ENCODE measurements at places on chromosomes 4 and X. TPM values are rescaled to one million over a fixed set of nuclear protein-coding genes. Genes with fewer than 3 reads are reported as not detected.

The UGT8 gene
- not detected for polyA plus RNA-seq

The AR gene
- polyA plus RNA-seq, result not detected

The GAGE13 gene
- not detected for polyA plus RNA-seq

The PCYT1B gene
- polyA plus RNA-seq, result 3.1 TPM

The NMU gene
- 0.65 TPM for polyA plus RNA-seq

The DIAPH2 gene
- 1.1 TPM for polyA plus RNA-seq

The PAGE4 gene
- not detected for polyA plus RNA-seq

The ADH7 gene
- polyA plus RNA-seq, result not detected

The SNCA gene
- polyA plus RNA-seq, result 12.0 TPM

The HSFX4 gene
- polyA plus RNA-seq, result not detected

- H3K36me3 ChIP-seq, result peaks cover 17% of the 10 kb centered on the region
- no peak for DNase-seq
- no peaks in the 10 kb centered on the region for H3K27me3 ChIP-seq
- H3K4me3 ChIP-seq, result no peak overlapping the region
- no peak overlapping the region for H3K27ac ChIP-seq
- H3K4me1 ChIP-seq, result no peaks in the 10 kb centered on the region
Observed at GRCh38 chr4:98446499-98447375, 185.6 kb downstream of the RAP1GDS1 start.

DNA sequence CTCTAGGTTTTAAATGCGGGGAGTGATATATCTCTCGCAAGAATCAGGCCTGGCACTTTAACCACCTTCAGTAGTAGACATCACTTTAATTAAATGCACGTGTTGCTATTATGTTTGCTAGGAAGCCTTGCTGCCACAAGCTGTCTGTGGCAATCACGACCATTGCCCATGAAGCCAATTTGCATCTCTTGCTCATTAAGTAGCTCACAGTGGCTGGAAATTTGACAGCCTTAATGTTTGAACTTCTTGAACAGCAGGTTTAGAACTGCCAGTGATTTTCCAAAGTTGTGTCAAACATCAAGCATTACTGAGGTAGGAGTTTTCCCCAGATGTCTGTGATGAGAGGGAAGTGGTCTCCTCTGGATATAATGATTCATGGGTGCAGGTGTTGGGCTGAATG lies 642.3 kb upstream of the CPEB2 start:
- no peaks in the 10 kb centered on the region for H3K4me1 ChIP-seq
- H3K27me3 ChIP-seq, result no peaks in the 10 kb centered on the region
- peak; percentile 7 for DNase-seq
- H3K36me3 ChIP-seq, result no peaks in the 10 kb centered on the region
- H3K27ac ChIP-seq, result no peak overlapping the region

- no peaks in the 10 kb centered on the region for H3K4me1 ChIP-seq
- no peaks in the 10 kb centered on the region for H3K36me3 ChIP-seq
- no peak overlapping the region for H3K4me3 ChIP-seq
Observed at GRCh38 chr4:102454268-102454667, 46.9 kb upstream of the NFKB1 start.

- no peak overlapping the region for H3K4me3 ChIP-seq
- H3K27ac ChIP-seq, result no peak overlapping the region
- no peaks in the 10 kb centered on the region for H3K27me3 ChIP-seq
- peaks cover 25% of the 10 kb centered on the region for H3K36me3 ChIP-seq
- no peaks in the 10 kb centered on the region for H3K4me1 ChIP-seq
Observed at GRCh38 chr4:139540161-139540560, 15.9 kb downstream of the SETD7 start.

DNA sequence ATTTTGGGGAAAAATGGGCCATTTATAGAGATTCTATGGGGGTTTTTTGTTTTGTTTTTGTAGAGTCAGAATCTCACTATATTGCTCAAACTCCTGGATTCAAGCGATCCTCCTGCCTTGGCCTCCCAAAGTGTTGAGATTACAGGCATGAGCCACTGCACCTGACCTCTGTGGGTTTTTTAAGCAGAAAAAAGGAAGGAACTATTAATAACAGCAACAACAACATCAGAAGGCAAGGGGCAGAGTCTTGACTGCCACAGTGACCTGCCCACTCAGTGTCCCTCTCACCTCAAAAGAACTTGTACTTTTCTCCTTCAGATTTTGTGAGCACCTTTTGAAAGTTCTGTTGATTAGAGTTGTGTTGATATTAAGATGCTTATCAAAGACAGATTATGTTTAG lies 48.1 kb downstream of the FNIP2 start:
- H3K4me1 ChIP-seq, result peaks cover 7% of the 10 kb centered on the region
- no peak overlapping the region for H3K4me3 ChIP-seq
- H3K27ac ChIP-seq, result no peak overlapping the region
- no peaks in the 10 kb centered on the region for H3K36me3 ChIP-seq

DNA sequence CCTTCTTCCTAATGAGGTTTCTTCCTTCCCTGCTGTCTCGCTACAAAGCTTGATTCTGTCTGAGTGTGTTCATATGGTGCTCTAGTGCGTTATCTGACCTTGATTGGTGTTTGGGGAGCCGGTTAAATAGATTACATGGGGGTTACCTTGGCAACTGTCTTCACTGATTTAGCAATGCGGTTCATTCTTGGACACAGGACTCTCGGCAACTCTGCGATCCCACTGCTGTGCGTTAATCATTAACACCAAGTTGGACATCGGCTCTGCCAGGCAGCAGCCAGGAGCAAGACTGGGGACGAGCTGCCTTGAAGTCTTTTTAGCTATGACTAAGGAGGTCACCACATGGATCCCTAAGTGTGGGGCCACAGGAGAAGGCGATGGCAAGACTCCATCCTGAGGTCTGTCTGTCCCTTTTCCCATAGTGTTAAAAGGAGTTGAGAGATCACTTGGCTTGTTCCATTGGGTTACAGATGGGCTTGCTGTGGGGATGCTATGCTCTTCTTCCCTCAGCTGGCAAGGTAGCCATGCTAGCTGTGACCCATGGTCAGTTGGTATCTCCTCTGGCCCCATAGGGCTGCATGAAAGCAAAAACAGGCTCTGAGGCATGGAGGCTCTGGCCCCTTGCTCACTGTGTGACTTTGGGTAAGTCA lies 93.4 kb upstream of the MAMLD1 start:
- H3K27ac ChIP-seq, result peak overlapping the region; percentile 77
- no peaks in the 10 kb centered on the region for H3K27me3 ChIP-seq
- H3K36me3 ChIP-seq, result no peaks in the 10 kb centered on the region
- peaks cover 19% of the 10 kb centered on the region for H3K4me1 ChIP-seq
- peak; percentile 53 for DNase-seq

GRCh38 chr4:149755969-149756368 lies 59.7 kb downstream of the IQCM start:
- H3K36me3 ChIP-seq, result no peaks in the 10 kb centered on the region
- H3K27ac ChIP-seq, result no peak overlapping the region
- no peak overlapping the region for H3K4me3 ChIP-seq
- no peaks in the 10 kb centered on the region for H3K4me1 ChIP-seq
- DNase-seq, result no peak

DNA sequence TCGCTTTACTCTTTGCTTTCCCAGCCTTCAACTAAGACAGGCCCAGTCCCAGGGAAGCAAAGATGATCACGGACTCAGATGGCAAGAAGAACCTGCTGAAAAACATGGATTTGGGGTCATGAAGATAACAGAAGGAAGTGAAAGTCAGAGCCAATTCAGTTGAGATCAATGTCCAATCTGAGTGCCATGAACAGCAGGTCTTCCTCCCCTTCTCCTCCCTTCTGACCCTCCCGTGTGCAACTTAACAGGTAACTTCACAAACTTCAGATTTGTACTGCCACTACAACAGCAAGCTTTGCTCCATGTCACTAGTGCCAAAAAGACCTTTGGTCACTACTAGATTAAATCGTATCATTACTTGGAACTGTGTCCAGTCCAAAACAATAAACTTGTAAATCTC lies 15.5 kb upstream of the SGMS2 start:
- no peak overlapping the region for H3K4me3 ChIP-seq
- H3K27ac ChIP-seq, result no peak overlapping the region
- H3K4me1 ChIP-seq, result no peaks in the 10 kb centered on the region

- DNase-seq, result peak; percentile 36
- H3K27me3 ChIP-seq, result no peaks in the 10 kb centered on the region
- peaks cover 69% of the 10 kb centered on the region for H3K36me3 ChIP-seq
- peak overlapping the region; percentile 41 for H3K4me3 ChIP-seq
- H3K27ac ChIP-seq, result no peak overlapping the region
- H3K4me1 ChIP-seq, result peaks cover 2% of the 10 kb centered on the region
Observed at GRCh38 chr4:55866973-55867574, 13.6 kb downstream of the EXOC1 start.

DNA sequence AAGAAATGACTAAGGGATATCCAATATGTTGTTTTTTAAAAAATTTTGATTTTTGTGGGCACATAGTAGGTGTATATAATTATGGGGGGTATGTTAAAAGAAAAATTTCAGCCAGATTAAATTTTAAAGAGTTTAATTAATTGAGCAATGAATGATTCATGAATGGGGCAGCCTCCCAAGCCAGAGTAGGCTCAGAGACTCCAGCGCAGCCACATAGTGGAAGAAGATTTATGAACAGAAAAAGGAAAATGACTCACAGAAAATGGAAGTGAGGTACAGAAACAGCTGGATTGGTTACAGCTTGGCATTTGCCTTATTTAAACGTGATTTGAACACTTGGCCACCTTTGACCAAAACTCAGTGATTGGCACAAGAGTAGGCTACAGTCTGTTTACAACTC lies 91.7 kb downstream of the SPATA18 start:
- DNase-seq, result no peak
- no peak overlapping the region for H3K4me3 ChIP-seq
- H3K27ac ChIP-seq, result no peak overlapping the region
- H3K36me3 ChIP-seq, result no peaks in the 10 kb centered on the region

- H3K4me1 ChIP-seq, result no peaks in the 10 kb centered on the region
- no peak for DNase-seq
Observed at GRCh38 chrX:96997196-96997595, 113.5 kb downstream of the RPA4 start.

- peaks cover 24% of the 10 kb centered on the region for H3K4me1 ChIP-seq
- H3K4me3 ChIP-seq, result peak overlapping the region; percentile 86
Observed at GRCh38 chr4:99945718-99946355, 581 bp downstream of the DNAJB14 start.

DNA sequence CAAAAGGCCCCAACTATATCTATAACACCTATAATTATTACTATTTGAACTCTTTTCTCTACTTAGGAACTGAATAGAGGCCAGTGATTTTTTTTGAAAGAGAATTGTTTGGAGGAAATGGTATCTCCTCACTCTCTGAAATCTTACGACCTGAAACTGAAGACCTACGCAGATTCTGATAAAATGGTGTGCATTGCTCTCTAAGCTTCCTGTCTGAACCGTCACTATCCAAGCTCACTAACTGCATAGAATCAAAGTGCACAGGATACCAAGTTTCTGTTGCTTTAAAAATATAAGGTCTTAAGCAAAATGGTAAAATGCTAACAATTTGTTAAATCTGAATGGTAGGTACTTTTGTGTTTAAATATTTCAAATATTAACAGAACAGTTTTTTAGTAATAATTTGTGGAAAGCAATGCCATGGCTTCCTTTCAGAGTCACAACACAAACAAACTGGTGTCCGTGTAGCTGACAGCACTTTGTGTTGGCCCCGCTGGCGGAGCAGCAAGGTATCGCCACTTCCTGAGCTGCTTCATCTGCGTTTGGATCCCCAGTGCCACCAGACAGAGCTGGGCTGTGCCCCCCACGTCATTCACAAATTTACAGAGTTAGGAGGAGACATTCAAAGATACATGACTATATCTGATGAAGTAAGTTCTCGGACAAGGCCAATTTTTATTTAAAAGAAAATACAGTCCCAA lies 313.9 kb downstream of the FBXW7 start:
- no peaks in the 10 kb centered on the region for H3K27me3 ChIP-seq
- H3K4me3 ChIP-seq, result no peak overlapping the region
- no peaks in the 10 kb centered on the region for H3K4me1 ChIP-seq

- no peaks in the 10 kb centered on the region for H3K27me3 ChIP-seq
- DNase-seq, result no peak
- no peak overlapping the region for H3K27ac ChIP-seq
- no peaks in the 10 kb centered on the region for H3K36me3 ChIP-seq
- H3K4me1 ChIP-seq, result no peaks in the 10 kb centered on the region
Observed at GRCh38 chr4:170234800-170235199, 145.0 kb upstream of the AADAT start.

GRCh38 chrX:1391707-1392375 lies at the start of gene SLC25A6:
TSS of gene SLC25A6 (minus strand) at chrX:1392113. CDS start at chrX:1392009, 104 bp downstream.
- peak within 1 kb of the TSS; percentile 80 for H3K4me3 ChIP-seq
- peaks cover 44% of the 10 kb centered on the region for H3K36me3 ChIP-seq
- DNase-seq, result peak; percentile 98
- H3K27me3 ChIP-seq, result no peaks in the 10 kb centered on the region
- H3K27ac ChIP-seq, result peak within 1 kb of the TSS; percentile 94

DNA sequence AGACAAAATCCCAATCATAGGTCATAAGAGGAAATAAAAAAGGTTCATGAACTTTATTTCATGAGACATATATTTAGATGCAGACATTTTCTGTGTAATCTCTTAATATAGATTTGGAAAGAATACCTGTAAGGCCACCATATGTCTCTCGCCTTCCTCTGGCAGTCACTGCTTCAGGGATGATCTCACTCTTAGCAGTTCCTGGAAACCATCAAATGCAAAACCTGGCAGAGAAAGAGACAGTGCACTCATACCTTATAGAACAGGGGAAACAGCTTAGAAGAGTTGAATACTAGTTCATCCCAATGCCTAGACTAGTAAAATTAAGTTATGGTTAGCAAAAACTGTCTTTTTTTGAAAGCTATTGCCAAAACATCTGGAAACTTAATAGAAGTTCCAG lies 243.3 kb downstream of the GASK1B start:
- no peaks in the 10 kb centered on the region for H3K4me1 ChIP-seq
- H3K27ac ChIP-seq, result no peak overlapping the region
- no peaks in the 10 kb centered on the region for H3K27me3 ChIP-seq
- H3K4me3 ChIP-seq, result no peak overlapping the region

DNA sequence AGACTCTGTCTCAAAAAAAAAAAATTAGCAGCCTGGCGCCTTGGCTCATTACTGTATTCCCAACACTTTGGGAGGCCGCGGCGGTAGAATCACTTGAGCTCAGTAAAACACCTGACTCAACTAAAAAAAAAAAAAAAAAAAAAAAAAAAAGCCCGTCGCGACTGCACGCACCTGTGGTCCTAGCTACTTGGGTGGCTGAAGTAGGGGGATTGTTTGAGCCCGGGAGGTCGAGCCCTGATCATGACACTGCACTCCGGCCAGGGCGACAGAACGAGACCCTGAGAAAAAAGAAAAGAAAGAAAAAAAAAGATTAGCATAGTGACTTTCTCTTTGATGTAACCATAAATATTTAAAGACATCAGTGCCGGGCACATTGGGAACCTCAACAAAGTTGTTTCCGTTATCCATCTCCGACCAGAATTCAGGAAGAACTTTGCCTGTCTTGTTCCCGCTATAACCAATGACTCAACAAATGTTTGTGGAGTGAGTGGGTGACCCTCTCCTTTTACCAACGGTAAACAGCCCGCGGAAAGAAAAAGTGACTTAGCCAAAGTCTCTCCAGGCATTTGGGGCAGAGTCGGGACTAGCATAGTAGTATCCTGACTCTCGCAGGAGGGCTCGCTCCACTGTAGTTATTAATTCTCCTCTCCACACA lies 553 bp upstream of the MED28 start:
- H3K4me1 ChIP-seq, result no peaks in the 10 kb centered on the region
- H3K36me3 ChIP-seq, result peaks cover 7% of the 10 kb centered on the region
- H3K27ac ChIP-seq, result peak overlapping the region; percentile 81
- DNase-seq, result no peak
- H3K27me3 ChIP-seq, result no peaks in the 10 kb centered on the region
- H3K4me3 ChIP-seq, result peak overlapping the region; percentile 80
